ENCODE measurements at places on chromosomes 3 and 15. TPM values are rescaled to one million over a fixed set of nuclear protein-coding genes. Genes with fewer than 3 reads are reported as not detected.

DNA sequence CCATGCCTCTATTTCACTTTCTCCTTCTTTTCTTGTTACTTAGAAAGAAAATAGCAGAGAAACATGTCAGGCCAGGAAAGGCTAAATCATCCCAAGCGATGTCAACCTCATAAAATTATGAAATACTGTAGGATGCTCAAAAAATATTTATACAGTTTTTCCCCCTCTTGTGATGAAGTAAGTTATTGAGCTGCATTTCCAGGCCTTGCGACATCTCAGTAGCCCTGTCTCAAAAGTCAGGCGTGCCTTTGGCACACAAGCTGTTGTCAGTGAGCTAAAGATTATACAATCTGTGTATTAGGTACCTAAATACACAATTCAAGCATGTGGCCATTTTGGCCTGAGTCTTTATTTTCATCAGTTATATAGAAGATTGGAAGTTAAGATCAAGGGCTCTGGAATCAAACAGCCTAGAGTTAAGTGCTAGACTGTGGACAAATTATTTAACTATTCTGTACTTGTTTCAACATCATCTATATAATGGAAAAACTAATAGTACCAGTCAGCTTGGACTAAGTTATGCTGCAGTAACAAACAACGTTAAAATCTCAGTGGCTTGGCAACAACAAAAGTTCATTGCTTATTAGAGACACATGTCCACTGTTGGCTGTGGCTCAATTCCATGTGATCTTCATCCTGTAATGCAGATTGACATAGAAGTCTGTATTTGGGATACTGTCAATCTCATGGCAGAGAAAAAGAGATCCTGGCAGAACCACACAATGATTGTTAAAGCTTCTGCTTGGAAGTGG, 406.4 kb upstream of the PROK2 start:
- no peaks in the 10 kb centered on the region for H3K36me3 ChIP-seq
- no peaks in the 10 kb centered on the region for H3K27me3 ChIP-seq
- peaks cover under 1% of the 10 kb centered on the region for H3K4me1 ChIP-seq
- H3K27ac ChIP-seq, result no peak overlapping the region
- DNase-seq, result no peak
- H3K4me3 ChIP-seq, result no peak overlapping the region

DNA sequence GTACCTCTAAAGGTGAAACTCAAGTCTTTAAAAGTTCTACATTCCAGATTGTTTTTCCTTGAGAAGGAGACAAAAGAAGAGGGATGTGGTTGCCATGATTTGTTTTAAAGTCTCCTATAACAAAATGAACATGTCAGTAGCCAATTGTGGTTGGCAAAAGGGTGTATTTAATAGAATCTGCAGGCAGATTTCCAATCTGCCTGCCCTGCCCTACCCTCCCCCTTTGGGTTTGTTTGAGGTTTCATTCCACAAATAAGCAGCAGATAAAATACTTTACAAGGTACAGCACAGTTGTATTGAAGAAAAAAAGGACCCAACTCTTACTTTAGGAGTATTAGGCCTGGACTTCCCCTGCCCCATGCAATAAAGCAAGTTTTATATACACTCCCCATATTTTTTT, 59.5 kb downstream of the MLH1 start:
- no peak overlapping the region for H3K27ac ChIP-seq
- H3K36me3 ChIP-seq, result peaks cover 36% of the 10 kb centered on the region
- no peaks in the 10 kb centered on the region for H3K4me1 ChIP-seq
- H3K27me3 ChIP-seq, result no peaks in the 10 kb centered on the region

The CYP1A2 gene
- total RNA-seq, result not detected

GRCh38 chr3:43855674-43856299, 165.0 kb downstream of the ABHD5 start:
- H3K4me3 ChIP-seq, result no peak overlapping the region
- no peak overlapping the region for H3K27ac ChIP-seq
- DNase-seq, result no peak
- peaks cover 19% of the 10 kb centered on the region for H3K27me3 ChIP-seq
- no peaks in the 10 kb centered on the region for H3K36me3 ChIP-seq

- peak overlapping the region; percentile 65 for H3K27ac ChIP-seq
- DNase-seq, result peak; percentile 80
Observed at GRCh38 chr3:47601281-47601680, 22.6 kb upstream of the CSPG5 start.

GRCh38 chr15:25339431-25339830, 99.4 kb downstream of the UBE3A start:
- H3K4me1 ChIP-seq, result no peaks in the 10 kb centered on the region
- no peaks in the 10 kb centered on the region for H3K27me3 ChIP-seq
- DNase-seq, result no peak
- no peak overlapping the region for H3K27ac ChIP-seq

The WDR49 gene
- total RNA-seq, result 30.9 TPM

DNA sequence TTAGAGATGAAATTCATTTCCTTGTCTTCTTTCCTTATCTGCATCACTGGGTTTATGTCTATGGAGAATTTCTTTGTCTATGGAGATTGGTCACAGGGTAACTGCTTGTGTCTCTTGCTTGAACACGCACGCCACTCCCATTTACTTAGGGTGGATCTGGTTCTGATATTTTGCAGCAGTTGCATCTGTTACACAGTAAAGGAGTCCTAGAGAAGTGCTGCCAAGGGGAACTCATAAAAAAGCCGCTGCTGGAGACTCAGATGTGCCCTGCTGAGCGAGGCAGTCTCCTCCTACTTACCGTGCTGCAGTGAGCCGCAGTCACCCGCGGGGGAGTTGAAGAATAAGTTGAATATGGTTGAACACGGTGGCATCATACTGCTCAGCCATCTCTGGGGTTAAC, 105.2 kb upstream of the KLHL25 start:
- H3K4me3 ChIP-seq, result no peak overlapping the region
- peaks cover 9% of the 10 kb centered on the region for H3K4me1 ChIP-seq
- H3K27me3 ChIP-seq, result no peaks in the 10 kb centered on the region
- no peak overlapping the region for H3K27ac ChIP-seq
- H3K36me3 ChIP-seq, result no peaks in the 10 kb centered on the region
- DNase-seq, result peak; percentile 76

- peaks cover 15% of the 10 kb centered on the region for H3K4me1 ChIP-seq
- no peak overlapping the region for H3K27ac ChIP-seq
- peak; percentile 65 for DNase-seq
- peaks cover 71% of the 10 kb centered on the region for H3K36me3 ChIP-seq
Observed at GRCh38 chr15:74901612-74902063, 5.0 kb downstream of the FAM219B start.
